Ovary (tissue), 10 donors: ENCODE measurements at places on chromosomes 11 and 22.
A peak's percentile ranks its signal among the peaks of the same experiment; 100 is the strongest.

GRCh38 chr22:45971408-45972028 is 5.4 kb downstream of the WNT7B start:
- no peak overlapping the region for H3K4me3 ChIP-seq
- peaks cover 9% of the 10 kb centered on the region for H3K4me1 ChIP-seq
- H3K27ac ChIP-seq = no peak overlapping the region
- H3K36me3 ChIP-seq = no peaks in the 10 kb centered on the region
- DNase-seq = no peak

DNA sequence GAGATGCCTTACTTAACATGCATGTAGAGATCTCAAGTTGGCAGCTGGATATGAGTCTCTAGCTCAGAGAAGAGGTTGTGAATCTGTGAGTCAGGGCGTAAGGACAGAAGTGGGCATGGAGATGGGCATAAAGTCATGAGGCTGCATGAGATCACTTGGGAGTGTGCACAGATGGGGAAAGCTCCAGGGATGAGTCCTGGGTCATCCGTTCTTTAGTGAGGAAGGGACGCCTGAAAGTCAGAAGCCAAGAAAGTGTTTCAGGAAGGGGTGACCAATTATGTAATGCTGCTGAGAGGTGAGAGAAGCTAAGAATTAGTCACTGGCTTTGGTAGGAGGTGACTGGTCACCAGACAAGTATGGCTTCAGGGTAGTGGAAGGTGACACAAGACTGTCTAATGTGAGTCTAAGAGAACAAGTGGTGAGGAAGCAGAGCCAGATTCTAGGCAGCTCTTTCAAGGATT is 6.7 kb downstream of the ACP2 start:
- H3K27me3 ChIP-seq = no peaks in the 10 kb centered on the region
- no peak overlapping the region for H3K4me3 ChIP-seq
- H3K36me3 ChIP-seq = no peaks in the 10 kb centered on the region
- no peak for DNase-seq

GRCh38 chr11:125662689-125663088 is 18.0 kb downstream of the ACRV1 start:
- H3K27me3 ChIP-seq = no peaks in the 10 kb centered on the region
- DNase-seq = no peak
- no peaks in the 10 kb centered on the region for H3K36me3 ChIP-seq

DNA sequence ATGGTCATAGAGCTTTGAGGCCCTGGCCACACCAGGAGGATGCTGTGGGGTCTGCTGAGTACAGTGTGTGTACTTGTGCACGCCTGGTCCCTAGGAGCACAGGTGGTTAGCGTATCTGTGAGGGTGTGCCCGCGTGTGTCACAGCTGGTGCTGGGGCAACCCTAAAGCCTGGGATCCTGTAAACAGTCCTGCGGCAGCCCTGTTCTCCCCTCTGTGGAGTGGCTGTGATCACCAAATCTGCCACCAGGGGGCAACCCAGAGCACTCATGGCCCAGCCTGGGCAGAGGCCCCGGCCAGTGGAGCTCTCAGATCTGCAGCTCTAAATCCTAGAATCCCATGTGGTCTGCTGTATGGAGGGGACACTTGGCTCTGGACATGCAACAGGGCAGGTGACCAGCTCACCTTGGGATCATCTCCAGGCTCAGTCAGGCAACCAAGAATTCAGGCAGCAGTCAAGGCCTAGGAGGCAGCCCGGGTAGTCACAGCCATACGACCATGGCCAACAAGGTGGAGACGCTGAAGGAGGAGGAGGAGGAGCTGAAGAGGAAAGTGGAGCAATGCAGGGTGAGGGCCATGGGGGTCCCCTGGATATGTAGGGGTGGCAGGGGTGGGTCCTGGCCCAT is 3.9 kb downstream of the SH3BP1 start:
- DNase-seq = peak; percentile 89
- no peaks in the 10 kb centered on the region for H3K27me3 ChIP-seq
- no peak overlapping the region for H3K27ac ChIP-seq
- H3K4me3 ChIP-seq = no peak overlapping the region
- H3K36me3 ChIP-seq = no peaks in the 10 kb centered on the region
- peaks cover 2% of the 10 kb centered on the region for H3K4me1 ChIP-seq

- H3K27ac ChIP-seq = no peak overlapping the region
- no peaks in the 10 kb centered on the region for H3K4me1 ChIP-seq
- no peak for DNase-seq
These were observed 724.2 kb downstream of the NTM start for GRCh38 chr11:132094598-132094997.

- no peaks in the 10 kb centered on the region for H3K36me3 ChIP-seq
- no peak for DNase-seq
- no peak overlapping the region for H3K4me3 ChIP-seq
These were observed 936.2 kb upstream of the CHORDC1 start for GRCh38 chr11:91158891-91159537.

- H3K36me3 ChIP-seq = no peaks in the 10 kb centered on the region
- no peaks in the 10 kb centered on the region for H3K27me3 ChIP-seq
- no peak overlapping the region for H3K27ac ChIP-seq
- H3K4me3 ChIP-seq = no peak overlapping the region
- DNase-seq = no peak
These were observed 176.5 kb upstream of the LARGE1 start for GRCh38 chr22:34096770-34097169.

DNA sequence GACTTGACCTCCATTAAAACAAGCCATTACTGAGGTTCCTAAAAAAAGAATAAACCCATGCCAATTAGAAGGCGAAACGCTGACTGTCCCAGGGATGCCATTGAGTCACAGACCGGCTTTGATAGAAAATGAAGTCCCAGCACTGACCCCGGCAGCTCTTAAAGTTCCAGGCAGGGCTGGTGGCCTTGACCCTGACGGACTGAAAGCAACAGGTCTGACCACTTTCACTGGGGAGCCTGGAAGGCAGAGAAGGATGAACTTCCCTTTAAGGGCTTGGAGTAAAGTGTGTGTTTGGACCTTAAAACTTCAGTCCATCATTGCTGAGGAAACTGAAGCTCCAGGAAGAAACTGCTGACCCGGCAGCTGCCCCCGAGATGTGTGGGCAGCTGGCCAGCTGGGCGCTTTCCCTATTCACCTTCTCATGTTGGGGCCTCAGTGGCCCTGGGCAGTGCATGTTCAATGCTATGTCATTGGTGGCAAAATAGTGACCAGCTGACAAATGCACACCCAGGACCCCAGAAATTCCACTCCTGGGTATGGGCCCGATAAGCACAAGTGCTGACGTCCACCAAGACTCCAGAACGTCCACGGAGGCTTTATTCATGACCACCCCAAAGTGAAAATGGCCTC is 18.9 kb upstream of the EFCAB6 start:
- no peak overlapping the region for H3K4me3 ChIP-seq
- no peaks in the 10 kb centered on the region for H3K36me3 ChIP-seq
- no peak for DNase-seq
- H3K4me1 ChIP-seq = peaks cover 11% of the 10 kb centered on the region
- no peaks in the 10 kb centered on the region for H3K27me3 ChIP-seq
- H3K27ac ChIP-seq = no peak overlapping the region

- no peak overlapping the region for H3K27ac ChIP-seq
- H3K36me3 ChIP-seq = no peaks in the 10 kb centered on the region
- no peaks in the 10 kb centered on the region for H3K27me3 ChIP-seq
- H3K4me3 ChIP-seq = no peak overlapping the region
These were observed 192.6 kb upstream of the NAV2 start for GRCh38 chr11:19519912-19520641.

GRCh38 chr11:123421589-123421988 is 8.5 kb upstream of the GRAMD1B start:
- H3K36me3 ChIP-seq = no peaks in the 10 kb centered on the region
- no peak overlapping the region for H3K27ac ChIP-seq
- H3K27me3 ChIP-seq = no peaks in the 10 kb centered on the region
- no peaks in the 10 kb centered on the region for H3K4me1 ChIP-seq
- no peak for DNase-seq

- no peaks in the 10 kb centered on the region for H3K27me3 ChIP-seq
- H3K4me3 ChIP-seq = no peak overlapping the region
- H3K36me3 ChIP-seq = no peaks in the 10 kb centered on the region
- no peak for DNase-seq
- H3K27ac ChIP-seq = no peak overlapping the region
These were observed 19.0 kb downstream of the POLD3 start for GRCh38 chr11:74611369-74611861.

DNA sequence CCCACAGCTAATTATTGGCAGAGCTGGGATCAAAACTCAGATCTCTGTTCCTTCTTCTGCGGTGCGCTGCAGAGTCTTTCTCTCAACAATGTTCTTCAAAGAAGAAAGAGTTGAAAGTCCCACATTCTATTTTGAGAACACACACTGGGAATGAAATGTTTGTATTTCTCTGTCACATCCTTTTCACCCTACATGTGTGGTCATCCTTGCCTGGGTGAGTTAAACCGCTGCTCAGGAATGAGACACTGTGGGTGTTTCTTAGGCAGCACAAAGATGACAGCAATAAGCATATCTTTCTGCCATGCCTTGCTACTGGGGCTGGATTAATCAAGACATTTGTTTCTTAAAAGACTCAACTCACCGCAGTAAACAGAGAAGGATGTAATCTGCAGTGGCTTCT is 222.6 kb downstream of the LARGE1 start:
- H3K4me3 ChIP-seq = no peak overlapping the region
- no peaks in the 10 kb centered on the region for H3K36me3 ChIP-seq
- H3K4me1 ChIP-seq = no peaks in the 10 kb centered on the region
- H3K27me3 ChIP-seq = no peaks in the 10 kb centered on the region
- DNase-seq = no peak

DNA sequence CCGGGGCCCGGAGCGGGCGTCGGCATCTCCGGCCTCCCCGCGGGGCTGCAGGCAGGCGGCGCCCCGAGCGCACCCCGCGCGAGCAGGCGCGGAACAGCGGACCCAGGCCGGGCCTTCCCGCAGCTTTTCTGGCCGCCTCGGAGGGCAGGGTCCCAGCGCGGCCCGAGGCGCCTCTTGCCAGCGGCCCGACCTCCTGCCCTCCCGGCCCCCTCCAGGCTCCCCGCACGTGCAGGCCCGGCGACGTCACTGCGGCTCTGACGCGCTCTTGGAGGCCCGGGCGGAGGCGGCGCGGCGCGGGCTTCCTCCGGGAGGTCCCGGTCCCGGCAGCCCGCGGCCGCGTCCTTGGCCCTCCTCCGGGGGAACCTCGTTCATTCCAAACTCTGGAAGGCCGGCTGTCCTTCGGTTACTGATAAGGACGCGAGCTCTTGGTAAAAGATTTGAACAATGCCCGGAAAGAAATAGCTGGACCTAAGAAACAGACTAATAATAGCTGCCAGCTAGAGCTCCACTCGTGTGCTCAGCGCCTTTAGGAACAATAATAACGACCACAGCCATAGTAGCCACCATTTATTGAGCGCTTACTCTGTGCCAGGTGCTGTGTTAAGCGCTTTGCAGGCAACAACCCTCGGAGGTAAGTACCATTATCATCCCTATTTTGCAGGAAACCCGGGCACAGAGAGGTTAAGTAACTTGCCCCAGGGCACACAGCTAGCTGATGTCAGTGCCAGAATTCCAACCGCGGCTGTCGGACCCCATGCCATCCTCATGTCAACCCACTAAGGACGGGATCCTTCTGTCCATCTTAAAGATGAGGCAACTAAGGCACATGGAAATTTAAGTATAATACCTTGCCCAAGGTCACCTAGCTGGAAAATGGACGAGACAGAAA is 39.1 kb upstream of the CREB3L1 start:
- no peaks in the 10 kb centered on the region for H3K27me3 ChIP-seq
- peak overlapping the region; percentile 78 for H3K27ac ChIP-seq
- DNase-seq = peak; percentile 90
- H3K4me3 ChIP-seq = peak overlapping the region; percentile 40
- peaks cover 4% of the 10 kb centered on the region for H3K4me1 ChIP-seq

GRCh38 chr11:93541884-93542810 is 1.0 kb downstream of the SMCO4 start:
- H3K4me1 ChIP-seq = peaks cover 5% of the 10 kb centered on the region
- DNase-seq = peak; percentile 58
- H3K36me3 ChIP-seq = no peaks in the 10 kb centered on the region
- peak overlapping the region; percentile 81 for H3K27ac ChIP-seq

DNA sequence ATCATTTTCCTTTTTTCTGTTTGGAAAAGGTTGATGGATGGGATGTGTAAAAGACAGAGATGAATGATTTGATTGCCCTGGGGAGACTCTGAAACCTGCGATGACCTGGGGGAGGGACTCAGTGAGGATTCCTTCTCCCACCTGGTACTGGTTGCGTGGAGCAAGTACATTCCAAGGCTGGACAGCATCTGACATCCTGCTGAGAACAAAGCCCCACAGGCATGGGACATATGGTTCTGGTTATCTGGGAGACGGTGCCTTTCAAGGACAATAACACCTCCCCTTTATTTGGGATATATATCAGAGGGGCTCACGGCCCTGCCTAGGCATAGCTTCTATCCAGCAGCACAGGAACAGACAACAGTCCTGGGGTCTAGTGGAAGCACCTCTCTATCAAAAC is 527.8 kb downstream of the METTL15 start:
- no peak overlapping the region for H3K27ac ChIP-seq
- H3K4me3 ChIP-seq = no peak overlapping the region
- DNase-seq = no peak
- no peaks in the 10 kb centered on the region for H3K27me3 ChIP-seq
- no peaks in the 10 kb centered on the region for H3K36me3 ChIP-seq
- no peaks in the 10 kb centered on the region for H3K4me1 ChIP-seq

DNA sequence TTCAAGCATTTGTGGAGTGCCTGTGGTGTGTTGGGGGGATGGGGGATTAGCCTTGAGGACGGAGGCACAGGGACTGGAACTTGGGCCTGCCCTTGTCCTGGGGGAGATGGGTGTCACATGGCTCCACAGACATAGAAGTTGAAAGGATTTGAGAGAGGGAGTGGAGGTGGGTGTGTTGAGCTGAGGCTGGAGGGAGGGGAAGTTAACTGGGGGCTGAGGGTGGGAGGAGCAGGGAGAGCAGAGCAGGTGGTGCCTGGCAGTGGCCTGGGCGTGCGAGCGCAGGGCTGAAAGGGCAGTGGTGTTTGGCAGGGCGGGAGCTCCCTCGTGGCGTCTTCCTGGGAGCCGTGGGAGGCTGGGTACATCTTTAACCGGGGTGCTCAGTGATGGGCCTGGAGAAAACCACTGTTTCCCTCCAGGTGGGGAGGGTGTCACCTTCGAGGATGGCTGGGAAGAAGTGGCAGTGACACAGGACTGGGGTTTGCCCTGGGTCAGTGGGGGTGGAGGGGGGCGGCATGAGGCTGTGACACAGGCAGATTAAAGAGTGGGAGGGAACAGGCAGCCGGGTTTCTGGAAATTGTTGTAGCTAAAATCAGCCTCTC is 45.5 kb downstream of the AP2A2 start:
- no peak overlapping the region for H3K27ac ChIP-seq
- no peaks in the 10 kb centered on the region for H3K27me3 ChIP-seq
- DNase-seq = no peak
- no peaks in the 10 kb centered on the region for H3K36me3 ChIP-seq

GRCh38 chr11:7098235-7098832 is 9.5 kb downstream of the RBMXL2 start:
- no peaks in the 10 kb centered on the region for H3K4me1 ChIP-seq
- no peaks in the 10 kb centered on the region for H3K36me3 ChIP-seq
- no peak overlapping the region for H3K4me3 ChIP-seq

DNA sequence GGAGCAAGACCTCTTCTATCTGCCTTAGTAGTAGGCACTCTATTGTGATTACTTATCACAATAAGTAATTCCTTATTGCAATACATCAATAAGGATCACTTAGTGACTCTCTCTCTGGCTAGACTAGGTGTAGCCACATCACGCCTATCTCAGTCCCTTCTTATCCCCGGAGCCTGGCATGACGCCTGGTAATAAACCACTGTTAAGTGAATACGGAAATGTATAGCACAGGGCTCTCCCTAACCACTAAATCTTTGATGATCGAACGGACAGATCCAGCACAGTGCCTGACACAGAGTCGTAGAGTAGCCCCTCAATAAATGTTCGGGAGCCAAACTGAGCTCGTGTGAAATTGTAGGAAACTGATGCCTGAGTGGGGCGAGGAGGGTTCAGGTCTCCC is 143.3 kb downstream of the FBXO7 start:
- H3K4me3 ChIP-seq = no peak overlapping the region
- peaks cover 20% of the 10 kb centered on the region for H3K4me1 ChIP-seq
- no peaks in the 10 kb centered on the region for H3K36me3 ChIP-seq
